ENCODE measurements at places on chromosomes 1 and 21. TPM values are rescaled to one million over a fixed set of nuclear protein-coding genes. Genes with fewer than 3 reads are reported as not detected.

The PM20D1 gene
- 0.22 TPM for total RNA-seq

The SPATC1L gene
- total RNA-seq, result 5.3 TPM

The RNU1-3 gene
- under 0.01 TPM for total RNA-seq

- no peak for DNase-seq
- H3K27ac ChIP-seq, result no peak overlapping the region
- H3K36me3 ChIP-seq, result no peaks in the 10 kb centered on the region
- H3K4me3 ChIP-seq, result no peak overlapping the region
- no peaks in the 10 kb centered on the region for H3K27me3 ChIP-seq
These were observed 9.8 kb downstream of the MIXL1 start for GRCh38 chr1:226233293-226233692.

DNA sequence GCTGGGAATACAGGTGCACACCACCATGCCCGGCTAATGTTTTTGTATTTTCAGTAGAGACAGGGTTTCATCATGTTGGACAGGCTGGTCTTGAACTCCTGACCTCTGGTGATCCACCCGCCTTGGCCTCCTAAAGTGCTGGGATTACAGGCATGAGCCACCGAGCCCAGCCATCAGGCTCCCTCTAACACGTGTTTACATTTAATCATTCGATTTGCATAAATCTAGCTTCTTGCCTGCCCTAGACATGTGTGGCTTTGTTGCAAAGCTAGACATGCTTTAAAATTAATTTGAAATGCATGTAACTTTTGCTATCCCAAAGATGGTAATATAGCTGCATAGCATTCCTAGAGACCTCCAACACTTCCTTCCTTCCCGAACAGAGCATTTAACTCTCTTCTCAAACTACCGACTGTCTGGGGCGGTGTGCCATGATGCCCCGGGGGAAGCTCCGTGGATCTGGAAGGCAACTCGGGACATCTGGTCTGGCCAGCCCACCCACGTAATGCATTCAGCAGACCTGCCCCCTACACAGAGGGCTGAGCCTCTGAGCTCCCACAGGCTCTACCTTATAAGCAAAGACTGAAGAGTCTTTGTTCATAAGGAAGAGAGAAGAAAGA is 34.6 kb upstream of the NID1 start:
- no peak overlapping the region for H3K4me3 ChIP-seq
- no peaks in the 10 kb centered on the region for H3K27me3 ChIP-seq
- DNase-seq, result peak; percentile 34
- 0 out of 2 replicates have a peak, but pooled peaks cover 7% of the 10 kb centered on the region for H3K4me1 ChIP-seq
- no peak overlapping the region for H3K27ac ChIP-seq

DNA sequence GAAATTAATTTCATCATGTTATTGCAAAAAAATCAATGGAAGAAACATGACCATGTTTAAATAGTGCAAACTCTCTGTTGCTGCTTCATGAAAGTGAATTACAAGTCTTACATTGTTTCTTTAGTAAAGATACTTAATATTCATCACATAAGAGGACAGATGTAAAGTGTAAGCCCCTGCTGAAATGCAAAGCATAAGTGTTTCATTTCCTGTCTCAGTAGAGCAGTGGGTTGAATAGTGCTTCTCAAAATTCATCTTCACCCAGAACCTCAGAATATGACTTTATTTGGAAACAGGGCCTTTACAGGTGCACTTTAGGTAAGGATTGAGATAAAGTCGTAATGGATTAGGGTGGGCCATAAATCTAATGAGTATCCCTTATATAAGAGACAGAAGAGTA is 738.4 kb upstream of the RGS18 start:
- H3K36me3 ChIP-seq, result no peaks in the 10 kb centered on the region
- H3K27ac ChIP-seq, result no peak overlapping the region
- H3K4me3 ChIP-seq, result no peak overlapping the region
- no peaks in the 10 kb centered on the region for H3K4me1 ChIP-seq
- no peak for DNase-seq
- no peaks in the 10 kb centered on the region for H3K27me3 ChIP-seq

- no peaks in the 10 kb centered on the region for H3K27me3 ChIP-seq
- H3K27ac ChIP-seq, result no peak overlapping the region
- no peak overlapping the region for H3K4me3 ChIP-seq
- H3K4me1 ChIP-seq, result peaks cover 12% of the 10 kb centered on the region
- no peak for DNase-seq
- no peaks in the 10 kb centered on the region for H3K36me3 ChIP-seq
These were observed 21.2 kb upstream of the XPR1 start for GRCh38 chr1:180610556-180611015.

DNA sequence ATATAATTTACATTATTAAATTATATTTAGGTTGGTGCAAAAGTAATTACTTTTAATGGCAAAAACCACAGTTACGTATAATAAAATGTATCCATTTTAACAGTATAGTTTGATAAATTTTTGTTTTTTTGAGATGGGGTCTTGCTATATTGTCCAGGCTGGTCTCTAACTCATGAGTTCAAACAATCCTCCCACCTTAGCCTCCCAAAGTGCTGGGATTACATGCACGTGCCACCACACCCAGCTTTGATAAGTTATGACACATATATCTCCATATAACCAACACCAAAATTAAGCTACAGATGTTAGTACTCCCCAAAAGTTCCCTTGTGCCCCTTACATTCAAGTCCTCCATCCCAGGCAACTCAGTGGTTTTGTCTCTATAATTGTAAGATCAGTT is 163.1 kb downstream of the SMYD3 start:
- no peaks in the 10 kb centered on the region for H3K4me1 ChIP-seq
- DNase-seq, result no peak
- peaks cover 6% of the 10 kb centered on the region for H3K36me3 ChIP-seq
- H3K27me3 ChIP-seq, result no peaks in the 10 kb centered on the region

- H3K36me3 ChIP-seq, result no peaks in the 10 kb centered on the region
- H3K27ac ChIP-seq, result no peak overlapping the region
These were observed 17.2 kb upstream of the C4BPB start for GRCh38 chr1:207071426-207071825.
